ENCODE measurements at places on chromosomes 7 and 10. TPM values are rescaled to one million over a fixed set of nuclear protein-coding genes. Genes with fewer than 3 reads are reported as not detected.
A peak's percentile ranks its signal among the peaks of the same experiment; 100 is the strongest.

Gene ACTA2
- total RNA-seq, result 855 TPM

Gene ACBD7
- total RNA-seq, result 0.72 TPM

Gene TMEM236
- under 0.01 TPM for total RNA-seq

Gene PKD2L1
- not detected for total RNA-seq

Gene HOXA5
- total RNA-seq, result 5.8 TPM

DNA sequence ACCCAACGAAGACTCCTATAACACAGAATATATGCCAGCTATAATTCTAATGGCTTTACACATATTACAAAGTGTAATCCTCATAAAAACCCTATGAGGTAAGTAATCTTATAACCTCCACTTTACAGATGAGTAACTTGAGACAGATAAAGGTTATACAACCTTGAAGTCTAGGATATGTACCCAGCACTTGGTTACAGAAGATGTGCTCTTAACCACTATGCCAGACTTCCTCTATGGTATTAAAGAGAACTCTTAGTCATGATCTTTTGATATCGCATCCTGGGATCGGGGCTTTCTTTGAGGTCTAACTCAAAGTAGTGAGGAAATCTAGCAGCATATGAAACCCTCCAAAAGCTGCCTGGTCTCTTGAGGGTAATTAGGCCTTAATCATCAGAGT lies 319.2 kb upstream of the LRRN3 start:
- no peak overlapping the region for H3K4me3 ChIP-seq
- H3K36me3 ChIP-seq, result no peaks in the 10 kb centered on the region
- H3K4me1 ChIP-seq, result no peaks in the 10 kb centered on the region

DNA sequence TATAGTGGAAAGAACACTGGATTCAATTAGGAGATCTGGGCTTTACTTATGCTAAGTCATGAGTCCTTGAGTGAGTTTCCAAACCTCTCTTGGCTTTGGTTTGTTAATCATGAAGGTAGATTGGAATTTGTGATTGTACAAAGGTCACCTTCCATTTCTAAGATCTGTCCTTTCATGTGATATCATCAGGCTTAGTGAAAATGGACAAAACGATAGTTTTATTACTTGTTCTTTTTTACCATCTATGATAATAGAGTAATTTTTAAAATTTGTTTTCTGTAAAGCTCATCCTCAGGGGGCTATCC lies 309.0 kb downstream of the BICC1 start:
- H3K27me3 ChIP-seq, result no peaks in the 10 kb centered on the region
- DNase-seq, result no peak
- H3K36me3 ChIP-seq, result peaks cover 41% of the 10 kb centered on the region
- H3K4me3 ChIP-seq, result no peak overlapping the region
- peaks cover 30% of the 10 kb centered on the region for H3K4me1 ChIP-seq

- no peaks in the 10 kb centered on the region for H3K36me3 ChIP-seq
- no peaks in the 10 kb centered on the region for H3K4me1 ChIP-seq
- H3K27me3 ChIP-seq, result no peaks in the 10 kb centered on the region
Observed at GRCh38 chr7:37439653-37440026, 9.0 kb downstream of the ELMO1 start.

DNA sequence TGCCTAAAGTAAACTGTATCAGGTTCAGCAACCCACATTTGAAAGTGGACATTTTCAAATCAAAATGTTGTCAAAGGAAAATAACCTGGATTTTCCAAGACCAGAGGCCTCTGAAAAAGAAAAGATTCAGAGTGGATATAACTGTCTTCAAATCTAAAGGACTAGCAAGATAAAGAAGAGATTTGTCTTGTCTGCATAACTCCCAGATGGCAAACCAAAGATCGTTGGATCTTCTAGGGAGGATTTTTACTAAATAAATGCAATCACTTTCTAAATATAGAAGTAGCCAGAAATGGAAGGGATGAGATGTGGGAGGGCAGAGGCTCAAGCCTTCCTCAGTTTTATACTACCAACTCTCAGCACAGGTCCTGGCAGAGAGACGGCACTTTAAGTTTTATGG lies 39.0 kb downstream of the CABCOCO1 start:
- H3K4me3 ChIP-seq, result no peak overlapping the region
- no peaks in the 10 kb centered on the region for H3K4me1 ChIP-seq
- no peak overlapping the region for H3K27ac ChIP-seq
- H3K27me3 ChIP-seq, result no peaks in the 10 kb centered on the region
- H3K36me3 ChIP-seq, result no peaks in the 10 kb centered on the region

DNA sequence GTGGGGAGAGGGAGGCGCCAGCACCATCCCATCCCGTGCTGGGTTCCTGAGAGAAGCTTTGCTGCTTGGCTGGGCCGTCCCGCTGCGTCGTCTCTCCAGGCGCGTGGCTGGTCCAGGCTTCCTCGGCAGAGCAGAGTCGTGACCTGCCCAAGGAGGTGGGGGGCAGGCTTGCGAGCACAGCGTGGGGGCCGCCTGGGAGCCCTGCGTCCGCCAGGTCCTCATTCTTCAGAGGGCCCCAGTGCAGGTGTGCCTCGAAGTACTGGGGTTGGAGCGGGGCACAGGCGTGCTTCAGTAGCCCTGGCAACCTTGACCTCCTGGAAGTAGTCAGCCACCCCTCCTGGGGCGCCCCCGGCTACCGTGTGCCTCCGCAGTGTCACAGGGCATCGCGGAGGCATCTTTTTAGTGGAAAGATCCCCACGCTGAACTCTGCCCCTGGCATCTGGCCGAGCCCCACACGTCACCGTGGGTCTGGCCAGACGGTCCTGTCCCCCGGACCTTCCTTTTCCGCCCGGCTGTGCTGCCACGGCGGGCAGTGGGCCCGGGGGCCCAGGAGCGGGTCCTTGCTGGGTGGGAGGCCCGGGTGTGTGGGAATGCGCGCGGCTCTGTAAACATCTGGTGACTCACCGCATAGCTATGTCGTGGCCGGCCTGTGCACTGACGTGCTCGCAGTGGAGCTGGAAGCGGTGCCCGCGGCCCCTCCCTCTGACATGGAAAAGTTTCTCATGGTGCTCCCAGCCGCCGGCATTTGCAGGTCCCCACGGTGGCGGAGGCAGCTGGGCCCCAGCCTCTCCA lies 6.4 kb downstream of the MAFK start:
- H3K27ac ChIP-seq, result peak overlapping the region; percentile 99
- peak overlapping the region; percentile 78 for H3K4me3 ChIP-seq
- peaks cover 48% of the 10 kb centered on the region for H3K4me1 ChIP-seq

- no peaks in the 10 kb centered on the region for H3K27me3 ChIP-seq
- H3K27ac ChIP-seq, result no peak overlapping the region
- no peak for DNase-seq
- peaks cover 15% of the 10 kb centered on the region for H3K36me3 ChIP-seq
Observed at GRCh38 chr10:35074266-35074665, 15.9 kb downstream of the CUL2 start.

DNA sequence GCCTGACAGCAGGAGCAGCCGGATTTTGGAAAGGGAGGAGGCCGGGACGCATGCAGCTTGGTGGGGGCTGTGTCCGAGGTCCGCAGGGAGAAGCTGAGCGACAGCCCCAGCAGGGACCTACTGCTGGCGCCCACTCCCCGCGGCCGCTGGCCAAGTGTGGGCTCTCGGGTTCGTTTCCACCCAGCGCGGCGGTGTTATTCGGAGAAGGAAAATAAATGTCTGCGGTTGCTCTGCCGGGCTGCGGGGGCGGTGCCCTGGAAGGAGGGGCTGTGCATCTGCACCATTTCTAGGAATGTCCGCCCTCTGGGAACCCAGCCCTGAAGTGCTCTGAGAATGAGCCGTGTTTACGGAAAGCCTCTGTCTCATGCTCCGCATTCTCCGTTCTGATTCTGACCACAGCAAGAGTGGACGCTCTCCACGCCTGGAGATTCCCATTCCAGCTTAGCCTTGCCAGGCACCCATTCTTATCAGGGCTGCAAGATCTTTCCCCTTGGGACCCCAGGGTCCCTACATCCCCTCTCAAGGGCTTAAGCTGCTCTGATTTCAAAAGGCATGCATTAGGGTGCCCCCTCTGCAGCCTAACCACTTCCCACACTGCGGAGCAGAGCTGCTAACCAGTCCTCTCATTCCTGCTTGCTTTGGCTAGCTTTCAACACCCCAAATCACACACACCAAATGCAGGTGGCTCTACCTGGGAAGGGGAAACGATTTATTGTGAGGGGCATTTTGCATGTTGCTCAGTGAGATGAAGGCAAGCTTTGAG lies 256.6 kb upstream of the GLI3 start:
- peak overlapping the region; percentile 61 for H3K27ac ChIP-seq
- H3K36me3 ChIP-seq, result no peaks in the 10 kb centered on the region
- peak; percentile 81 for DNase-seq
- H3K4me3 ChIP-seq, result peak overlapping the region; percentile 69

DNA sequence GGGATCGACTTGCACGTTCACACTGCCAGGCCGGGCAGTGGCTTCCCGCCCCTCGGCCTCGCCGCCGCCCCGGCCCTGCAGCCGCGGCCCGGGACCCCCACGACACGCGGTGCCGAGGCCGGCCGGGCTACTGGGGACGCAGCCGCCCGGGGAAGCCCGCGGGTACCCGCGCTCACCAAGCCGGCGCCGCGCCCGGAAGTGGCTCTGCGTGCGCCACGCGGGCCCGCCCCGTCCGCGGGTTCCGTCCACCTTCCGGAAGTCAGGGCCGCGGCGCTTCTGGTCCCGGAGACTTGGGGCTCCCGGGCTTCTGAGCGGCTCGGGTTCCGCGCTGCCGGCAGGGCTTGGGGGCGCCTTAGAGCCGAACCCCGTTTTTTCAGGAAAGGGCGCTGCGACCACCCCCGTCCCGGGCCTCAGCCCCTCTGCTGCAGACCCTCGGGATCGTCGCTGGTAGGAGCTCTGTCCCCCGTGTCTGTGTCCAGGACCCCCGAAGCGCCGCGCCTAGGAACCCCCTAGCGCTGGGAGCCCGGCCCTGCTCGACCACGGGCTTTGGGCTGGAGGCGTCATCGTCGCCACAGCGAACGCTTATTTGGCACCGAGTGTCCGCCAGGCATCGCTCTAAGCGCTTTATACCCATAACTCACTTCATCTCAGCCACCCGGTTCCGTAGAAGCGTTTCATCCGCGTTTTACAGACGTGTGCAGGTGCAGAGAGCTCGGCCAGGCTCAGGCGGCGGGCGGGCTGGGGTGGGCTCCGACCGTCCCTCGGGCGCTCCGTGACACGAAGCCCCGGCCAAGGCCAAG lies at the start of gene PSMG3:
Gene PSMG3 (minus strand): TSS at position 200 of the 800 bp plus-strand sequence. CDS start 693 bp downstream, outside the sequence.
- H3K27ac ChIP-seq, result peak within 1 kb of the TSS; percentile 97
- H3K27me3 ChIP-seq, result no peaks in the 10 kb centered on the region
- peak; percentile 98 for DNase-seq
- H3K36me3 ChIP-seq, result peaks cover 13% of the 10 kb centered on the region

DNA sequence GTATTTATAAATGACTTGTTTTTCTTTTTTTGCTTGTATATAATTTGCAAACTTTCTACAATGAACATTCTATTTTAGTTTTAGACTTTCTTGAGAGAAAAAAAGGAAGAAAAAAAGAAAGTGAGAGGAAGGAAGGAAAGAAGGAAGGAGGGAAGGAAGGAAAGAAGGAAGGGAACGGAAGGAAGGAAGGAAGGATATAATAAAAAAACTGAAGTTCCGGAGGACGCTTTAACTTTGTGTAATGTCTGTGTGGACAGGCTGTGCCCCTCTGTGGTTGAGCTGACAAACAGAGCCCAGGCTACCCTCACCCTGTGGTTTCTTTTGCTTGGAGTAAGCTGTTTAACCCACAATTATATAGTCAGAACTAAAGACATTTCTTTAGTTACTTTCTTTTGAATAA lies 108.7 kb downstream of the SEMA3D start:
- no peak overlapping the region for H3K27ac ChIP-seq
- no peaks in the 10 kb centered on the region for H3K36me3 ChIP-seq
- no peak overlapping the region for H3K4me3 ChIP-seq
- DNase-seq, result no peak
- peaks cover 30% of the 10 kb centered on the region for H3K27me3 ChIP-seq

Measured in osteoblast (primary cell).